ENCODE measurements at places on chromosomes 7 and 10.

DNA sequence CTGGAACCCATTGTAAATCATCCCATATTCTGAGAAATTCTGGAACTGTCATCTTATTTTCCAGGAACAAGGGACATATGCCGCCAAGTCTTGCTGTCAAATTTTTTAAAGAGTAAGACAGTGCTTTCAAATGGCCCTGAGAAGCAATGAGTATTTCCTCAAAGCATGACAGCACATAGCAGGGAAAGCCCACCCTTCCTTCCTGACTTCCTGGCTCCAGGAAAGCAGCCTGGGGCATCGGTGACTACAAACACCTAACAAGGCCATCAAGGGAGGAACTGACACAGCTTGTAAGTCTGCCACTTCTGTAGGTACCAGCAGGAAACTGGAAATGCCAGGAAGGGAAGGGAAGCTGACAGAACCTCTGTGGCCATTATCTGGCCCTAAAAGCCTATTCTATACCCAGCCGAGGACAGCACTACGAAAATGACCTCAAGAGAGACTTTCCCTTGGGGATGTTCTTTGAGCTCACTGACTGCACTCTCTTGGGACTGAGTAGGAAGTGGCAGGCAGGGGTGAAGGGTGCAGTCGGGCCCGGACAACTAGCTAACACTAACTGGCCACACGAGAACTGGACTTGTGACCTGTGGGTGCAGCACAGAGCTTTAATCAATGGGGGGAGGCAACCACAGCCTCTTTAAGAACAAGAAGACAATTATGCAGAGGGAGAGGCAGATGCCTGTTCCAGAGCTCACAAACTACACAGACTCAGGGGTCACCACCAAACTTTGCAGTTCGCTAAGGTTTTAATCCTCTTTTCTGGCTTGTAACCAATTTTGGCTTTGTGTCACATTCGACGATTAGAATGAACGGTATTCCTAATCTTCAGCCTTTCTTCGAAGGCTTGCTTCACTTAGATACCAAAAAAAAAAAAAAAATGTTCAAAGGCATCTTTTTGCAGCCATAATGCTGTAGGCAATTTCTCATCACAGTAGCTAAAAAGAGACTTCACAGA lies 52.0 kb downstream of the GRB10 start:
- DNase-seq, result no peak

- DNase-seq, result no peak
These were observed 125.3 kb upstream of the SLC25A13 start for GRCh38 chr7:96447109-96447645.

- no peak for DNase-seq
These were observed 51.3 kb downstream of the HIPK2 start for GRCh38 chr7:139726485-139726869.

DNA sequence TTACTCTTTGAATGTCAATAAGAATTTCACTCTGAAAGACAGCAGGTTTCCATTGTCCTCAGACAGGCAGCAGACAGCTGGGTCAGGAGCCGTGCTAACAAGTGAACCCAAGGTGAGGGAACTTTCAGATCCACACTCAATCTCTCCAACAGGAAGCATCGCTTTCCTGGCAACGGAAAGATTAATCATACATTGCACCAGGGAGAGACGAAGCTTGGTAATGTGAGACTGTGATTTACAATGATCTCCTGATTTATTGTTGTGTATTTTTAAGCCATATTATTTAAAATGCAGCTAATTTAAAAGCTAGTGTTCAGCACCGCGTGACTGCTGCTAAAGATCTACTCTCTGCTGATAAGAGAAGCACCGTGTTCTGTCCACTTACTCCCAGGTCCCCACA lies 17.5 kb upstream of the NOM1 start:
- DNase-seq, result no peak

DNA sequence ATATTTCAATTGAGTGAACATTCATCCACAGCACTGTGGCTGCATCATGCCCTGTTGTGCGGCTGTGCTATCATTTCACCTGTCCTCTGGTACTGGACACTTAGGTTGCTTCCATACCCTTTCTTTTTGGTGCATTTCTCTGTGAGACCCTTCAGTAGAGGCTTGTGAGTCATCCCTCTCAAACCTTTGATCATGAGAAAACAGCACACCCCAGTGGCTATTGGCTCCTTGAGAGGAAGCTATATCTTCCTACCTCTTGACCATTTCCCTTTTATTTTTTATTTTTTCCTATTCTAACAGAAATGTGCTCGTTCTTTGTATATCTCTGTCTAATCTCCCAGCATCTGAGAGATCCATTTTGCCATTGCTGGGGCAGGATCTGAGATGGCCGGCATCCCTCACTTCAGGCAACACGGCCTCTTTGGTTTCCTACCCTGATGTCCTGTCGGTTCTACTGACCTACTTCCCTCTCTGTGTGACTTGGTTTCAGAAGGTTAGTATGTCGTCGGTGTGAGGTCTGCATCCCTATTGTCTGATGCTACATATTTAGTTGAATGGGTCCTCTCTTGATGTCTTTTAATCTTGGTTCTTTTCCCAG lies 23.8 kb upstream of the PIK3AP1 start:
- DNase-seq, result no peak

DNA sequence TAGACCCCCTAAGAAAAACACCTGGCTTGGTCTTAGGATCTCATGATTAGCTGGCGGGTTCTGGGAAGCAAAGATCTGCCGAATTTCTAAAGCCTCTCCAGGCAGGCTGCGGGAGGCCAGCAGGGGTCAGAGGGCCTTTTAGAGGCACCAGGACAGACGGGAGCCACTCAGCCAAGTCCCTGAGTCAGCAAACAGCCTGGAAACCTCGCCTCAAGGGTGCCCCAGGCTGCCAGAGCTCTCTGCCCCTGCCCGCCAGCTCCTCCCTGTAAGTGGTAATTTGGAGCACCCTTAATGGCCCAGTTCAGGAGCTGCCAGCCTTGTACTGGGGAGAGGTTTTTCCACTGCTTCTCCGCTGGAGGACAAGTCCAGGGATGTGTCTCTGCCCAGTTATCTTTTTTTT lies 88.7 kb downstream of the HIP1 start:
- DNase-seq, result no peak

DNA sequence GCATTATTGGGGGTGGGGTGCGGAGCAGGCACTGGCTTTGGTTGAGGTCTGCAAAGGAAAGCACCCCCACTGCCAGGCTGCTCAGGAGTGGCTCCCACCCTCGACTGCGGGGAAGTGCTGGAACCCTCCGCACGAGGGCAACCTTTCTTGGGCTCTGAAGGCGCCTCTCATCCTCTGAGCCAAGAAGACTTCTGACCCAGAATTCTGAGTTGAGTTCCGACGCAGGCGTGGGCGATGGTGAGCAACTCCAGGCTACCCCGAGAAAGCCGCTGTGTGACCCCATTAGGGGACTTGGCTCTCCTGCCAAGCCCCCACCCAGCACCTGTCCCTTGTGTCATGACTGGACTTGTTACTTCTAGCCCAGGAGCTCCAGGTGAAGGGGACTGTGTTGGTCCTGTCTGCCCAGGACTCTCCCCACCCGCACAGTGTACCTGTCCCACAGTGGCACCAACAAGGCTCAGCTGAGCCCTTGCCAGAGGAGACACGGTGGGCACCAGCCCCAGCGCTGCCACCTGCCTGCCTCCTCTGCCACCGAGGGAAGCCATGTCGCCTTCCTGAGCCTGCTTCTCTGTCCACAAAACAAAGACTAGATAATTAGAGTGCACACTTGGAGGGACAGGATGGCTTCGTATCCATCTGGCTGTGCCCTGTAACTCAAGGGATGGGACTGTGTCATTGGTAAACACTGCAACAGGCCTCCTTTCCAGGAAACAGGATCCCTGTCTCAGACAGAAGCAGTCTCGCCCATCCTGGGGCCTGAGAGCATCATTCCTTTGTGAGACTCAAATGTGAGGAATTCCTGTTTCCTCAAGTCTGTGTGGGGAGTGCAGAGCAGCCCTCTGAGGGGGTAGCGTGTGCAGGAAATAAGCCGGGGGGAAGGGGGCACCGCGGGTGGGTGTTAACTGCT lies 128.8 kb downstream of the LHPP start:
- DNase-seq, result no peak
